ENCODE measurements at places on chromosomes 2 and 18. TPM values are rescaled to one million over a fixed set of nuclear protein-coding genes. Genes with fewer than 3 reads are reported as not detected.

- DNase-seq: no peak
Measured at GRCh38 chr2:216366777-216367471, 5.4 kb downstream of the MARCHF4 start.

- peak; percentile 26 for DNase-seq
Measured at GRCh38 chr2:171703574-171704347, 16.5 kb downstream of the DYNC1I2 start.

The ALPP gene
- 0.15 TPM for total RNA-seq

The REG1A gene
- total RNA-seq: 0.24 TPM

- DNase-seq: no peak
Measured at GRCh38 chr18:57807336-57808117, 4.4 kb upstream of the ATP8B1 start.

GRCh38 chr2:126658905-126659561 is 3.1 kb downstream of the GYPC start:
- peak; percentile 19 for DNase-seq

DNA sequence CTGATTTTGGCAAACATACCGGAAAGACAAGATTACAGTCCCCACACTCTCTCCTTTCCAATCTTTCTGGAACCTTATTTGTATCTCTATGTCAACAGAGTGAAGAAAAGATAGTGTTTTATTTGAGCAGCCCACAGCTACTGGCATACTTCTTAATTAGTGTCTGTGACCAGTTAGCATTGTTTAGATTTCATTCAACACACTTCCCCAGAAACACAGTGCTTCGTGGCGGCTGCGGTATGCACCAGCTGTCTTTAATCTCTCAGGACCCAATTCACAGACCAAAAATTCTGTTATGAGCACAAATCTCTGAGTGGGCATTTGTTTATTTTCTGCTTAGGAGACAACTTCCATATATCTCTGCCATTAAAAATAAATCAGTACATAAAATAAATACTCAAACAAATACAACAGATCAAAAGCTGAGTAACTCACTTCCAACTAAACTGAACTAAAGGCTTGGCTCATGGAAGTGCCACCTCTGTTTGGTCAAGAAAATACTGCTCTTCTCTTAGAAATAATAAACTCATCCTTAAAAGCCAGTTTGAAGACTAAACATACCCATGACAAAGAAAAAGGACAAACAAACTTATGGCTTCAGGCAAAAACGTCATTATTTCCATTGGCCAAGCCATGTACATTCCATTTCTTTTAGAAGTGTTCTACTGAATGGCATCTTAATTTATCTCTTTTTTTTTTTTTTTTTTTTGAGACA is 392.4 kb downstream of the TXNL1 start:
- no peak for DNase-seq

Measured in H7 (cell line).